ENCODE measurements at places on chromosomes 1 and 21.

DNA sequence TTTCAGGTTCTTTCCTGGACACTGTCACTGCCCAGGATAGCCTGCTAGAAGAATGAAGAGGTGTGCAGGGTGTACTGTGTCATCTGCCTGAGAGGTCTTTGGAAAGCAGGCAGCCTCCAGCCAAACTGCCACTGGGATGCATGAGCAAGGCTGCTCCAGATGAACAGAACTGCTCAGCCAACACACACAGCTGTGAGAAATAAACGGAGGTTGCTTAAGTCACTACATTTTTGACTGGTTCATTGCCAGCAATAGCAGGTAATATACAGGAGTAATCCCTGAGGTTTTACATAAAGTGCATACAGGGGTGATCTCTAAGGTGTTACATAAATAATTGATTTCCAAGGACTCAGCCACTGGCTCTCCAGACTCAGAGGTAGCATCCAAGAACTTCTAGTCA lies 516.9 kb downstream of the BRINP3 start:
- no peak for DNase-seq

- peak; percentile 2 for DNase-seq
Measured at GRCh38 chr1:22930240-22930912, 42.3 kb downstream of the LACTBL1 start.

DNA sequence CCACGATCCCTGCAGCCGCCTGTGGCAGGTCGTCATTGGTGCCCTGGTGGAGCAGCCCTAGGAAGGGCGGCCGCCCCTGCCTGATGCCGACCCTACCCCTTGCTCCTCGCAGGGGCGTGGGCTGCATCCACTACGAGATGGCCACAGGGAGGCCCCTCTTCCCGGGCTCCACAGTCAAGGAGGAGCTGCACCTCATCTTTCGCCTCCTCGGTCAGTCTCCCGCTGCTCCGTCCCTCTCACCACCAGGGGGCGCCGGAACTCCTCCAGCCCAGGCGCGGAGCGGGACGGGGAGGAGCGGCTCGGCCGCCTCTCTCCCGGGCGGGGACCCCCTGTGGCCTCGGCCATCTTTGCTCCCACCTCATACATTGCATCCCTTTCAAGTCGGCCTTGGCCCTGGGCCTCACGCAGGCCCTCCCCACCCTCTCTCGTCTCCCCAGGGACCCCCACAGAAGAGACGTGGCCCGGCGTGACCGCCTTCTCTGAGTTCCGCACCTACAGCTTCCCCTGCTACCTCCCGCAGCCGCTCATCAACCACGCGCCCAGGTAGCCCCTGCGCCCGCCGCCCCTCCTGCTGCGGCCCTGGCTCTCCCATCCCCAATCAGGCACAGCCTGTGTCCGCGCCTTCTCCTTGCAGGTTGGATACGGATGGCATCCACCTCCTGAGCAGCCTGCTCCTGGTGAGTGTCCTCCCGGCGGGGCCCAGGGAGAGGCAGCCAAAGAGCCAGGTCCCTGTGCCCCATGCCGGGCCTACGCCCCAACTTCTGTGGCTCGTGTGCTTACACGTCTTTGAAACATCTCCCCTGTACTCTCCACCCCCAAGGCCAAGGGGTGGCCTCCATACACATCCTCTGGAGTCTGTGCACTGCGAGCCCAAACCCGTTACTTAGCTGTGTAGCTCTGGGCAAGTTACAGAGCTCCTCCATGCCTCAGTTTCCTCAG lies 24.7 kb downstream of the CDK18 start:
- peak; percentile 64 for DNase-seq

- no peak for DNase-seq
Measured at GRCh38 chr1:77056525-77056924, 162.7 kb downstream of the PIGK start.
